ENCODE measurements at places on chromosomes 6 and 20.

GRCh38 chr6:44275271-44275748 lies 5.1 kb downstream of the TMEM151B start:
- DNase-seq = no peak

DNA sequence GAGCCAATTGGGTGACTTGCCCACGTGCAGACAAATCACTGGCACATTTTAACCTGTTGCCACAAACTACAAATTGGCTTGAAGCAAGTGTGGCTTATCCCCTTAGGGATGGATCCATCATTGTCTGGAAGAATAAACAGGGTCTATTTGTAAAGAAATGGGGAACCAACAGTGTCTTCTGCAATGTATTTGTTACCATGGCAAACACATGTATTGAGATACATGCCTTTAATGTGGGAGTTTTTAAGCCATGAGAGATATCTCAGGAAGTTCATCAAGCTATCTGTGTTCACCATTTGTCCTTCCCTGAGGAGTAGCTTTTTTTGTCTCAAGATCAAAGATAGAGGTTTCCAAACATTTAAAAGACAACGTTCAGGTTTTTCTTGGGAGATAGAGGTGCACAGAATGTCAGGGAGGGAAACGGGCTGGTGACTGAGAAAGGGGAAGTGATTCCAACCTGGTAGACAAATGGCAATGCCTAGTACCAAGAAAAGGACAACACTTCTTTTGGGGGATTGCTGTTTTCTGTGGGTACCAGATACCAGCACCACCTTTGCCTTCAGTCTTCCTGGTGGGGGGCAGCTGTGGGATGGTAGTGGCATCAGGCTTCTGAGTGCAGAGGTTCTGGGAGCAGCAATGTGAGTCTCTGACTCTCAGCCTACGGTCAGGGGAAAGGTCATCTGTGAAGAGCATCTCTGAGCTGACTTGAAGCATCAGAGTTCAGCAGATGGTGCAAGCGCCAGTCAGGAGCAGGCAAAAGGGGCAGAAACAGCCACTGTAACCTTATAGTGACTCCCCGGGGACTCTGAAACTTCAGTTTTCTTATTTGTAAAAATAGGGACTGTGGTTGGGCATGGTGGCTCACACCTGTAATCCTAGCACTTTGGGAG lies 20.1 kb upstream of the BCAS1 start:
- DNase-seq = no peak

- no peak for DNase-seq
Observed at GRCh38 chr6:130851026-130851425, 23.8 kb downstream of the SMLR1 start.

GRCh38 chr20:17987988-17988387 lies 19.2 kb downstream of the MGME1 start:
- DNase-seq = no peak

DNA sequence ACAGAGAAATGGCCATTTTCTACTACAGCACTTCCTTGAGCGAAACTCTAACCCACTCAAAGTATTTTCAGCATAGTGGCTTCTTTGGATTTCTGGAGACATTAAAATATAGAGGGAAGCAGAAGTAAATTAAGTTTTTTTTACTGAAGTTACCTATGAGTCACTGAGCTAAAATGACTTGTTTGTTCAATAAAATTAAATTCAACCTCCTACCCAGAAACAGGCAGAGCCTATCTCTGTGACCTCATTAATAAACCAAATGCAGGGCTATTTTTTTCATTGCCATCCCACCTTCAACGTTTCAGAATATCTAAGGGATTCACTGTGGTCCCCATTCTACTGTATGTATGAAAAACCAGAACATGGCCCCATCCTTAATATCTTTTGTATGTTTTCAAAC lies 133.0 kb downstream of the MTFR2 start:
- DNase-seq = no peak

- DNase-seq = no peak
Observed at GRCh38 chr6:40960742-40961430, 78.1 kb downstream of the UNC5CL start.

DNA sequence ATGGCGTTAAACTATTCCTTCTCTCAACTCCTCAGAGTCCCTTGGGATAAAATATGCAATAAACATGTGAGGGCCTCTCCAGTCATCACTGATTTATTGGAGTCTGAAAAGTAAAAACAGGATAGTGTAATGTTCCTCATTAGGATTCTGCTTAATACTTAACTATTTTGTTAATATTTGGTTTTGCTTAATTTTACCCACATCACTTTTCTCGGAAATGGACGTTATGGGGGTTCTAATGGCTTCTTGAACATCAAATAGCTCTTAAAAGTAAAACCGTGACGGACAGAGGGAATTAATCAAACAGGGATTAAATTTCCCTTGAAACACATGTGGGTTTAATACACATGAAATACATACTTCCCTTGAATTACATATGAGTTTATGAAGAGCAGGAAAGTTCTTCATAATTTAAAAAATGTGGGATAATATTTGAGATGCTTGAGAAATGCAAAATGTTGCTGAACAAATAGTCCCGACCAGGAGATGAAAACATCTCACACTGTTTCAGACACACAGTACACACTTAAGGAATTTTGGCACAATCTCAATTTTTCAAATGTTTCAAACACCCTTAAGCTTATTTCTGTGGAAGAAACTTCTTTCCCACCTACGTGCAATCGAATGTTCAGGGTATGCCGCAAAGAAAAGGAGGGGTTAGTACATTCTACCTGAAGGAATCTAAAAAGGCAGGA lies 38.4 kb upstream of the EIF2S2 start:
- DNase-seq = no peak

- DNase-seq = no peak
Observed at GRCh38 chr6:109242925-109243324, 139.3 kb downstream of the CD164 start.

DNA sequence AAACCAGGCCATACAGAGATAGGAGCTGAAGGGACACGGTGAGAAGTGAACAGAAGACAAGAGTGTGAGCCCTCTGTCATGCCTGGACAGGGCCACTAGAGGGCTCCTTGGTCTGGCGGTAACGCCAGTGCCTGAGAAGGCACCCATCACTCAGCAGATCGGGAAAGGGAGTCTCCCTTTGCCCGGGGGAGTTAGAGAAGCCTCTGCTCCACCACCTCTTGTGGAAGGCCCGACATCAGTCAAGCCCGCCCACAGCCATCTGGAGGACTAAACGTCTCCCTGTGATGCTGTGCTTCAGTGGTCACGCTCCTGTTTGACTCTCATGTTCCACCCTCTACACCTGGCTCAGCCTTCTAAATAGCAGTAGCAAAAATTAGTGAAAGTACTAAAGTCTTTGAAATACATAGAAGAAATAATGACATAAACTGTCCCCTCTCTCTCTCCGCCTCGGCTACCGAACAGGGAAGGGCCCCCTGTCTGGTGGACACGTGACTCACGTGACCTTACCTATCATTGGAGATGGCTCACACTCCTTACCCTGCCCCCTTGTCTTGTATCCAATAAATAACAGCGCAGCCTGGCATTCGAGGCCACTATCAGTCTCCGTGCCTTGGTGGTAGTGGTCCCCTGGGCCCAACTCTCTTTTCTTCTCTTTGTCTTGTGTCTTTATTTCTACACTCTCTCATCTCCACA lies 66.7 kb downstream of the RPP21 start:
- DNase-seq = no peak

GRCh38 chr6:151729829-151730495 lies 77.5 kb upstream of the ESR1 start:
- DNase-seq = no peak

DNA sequence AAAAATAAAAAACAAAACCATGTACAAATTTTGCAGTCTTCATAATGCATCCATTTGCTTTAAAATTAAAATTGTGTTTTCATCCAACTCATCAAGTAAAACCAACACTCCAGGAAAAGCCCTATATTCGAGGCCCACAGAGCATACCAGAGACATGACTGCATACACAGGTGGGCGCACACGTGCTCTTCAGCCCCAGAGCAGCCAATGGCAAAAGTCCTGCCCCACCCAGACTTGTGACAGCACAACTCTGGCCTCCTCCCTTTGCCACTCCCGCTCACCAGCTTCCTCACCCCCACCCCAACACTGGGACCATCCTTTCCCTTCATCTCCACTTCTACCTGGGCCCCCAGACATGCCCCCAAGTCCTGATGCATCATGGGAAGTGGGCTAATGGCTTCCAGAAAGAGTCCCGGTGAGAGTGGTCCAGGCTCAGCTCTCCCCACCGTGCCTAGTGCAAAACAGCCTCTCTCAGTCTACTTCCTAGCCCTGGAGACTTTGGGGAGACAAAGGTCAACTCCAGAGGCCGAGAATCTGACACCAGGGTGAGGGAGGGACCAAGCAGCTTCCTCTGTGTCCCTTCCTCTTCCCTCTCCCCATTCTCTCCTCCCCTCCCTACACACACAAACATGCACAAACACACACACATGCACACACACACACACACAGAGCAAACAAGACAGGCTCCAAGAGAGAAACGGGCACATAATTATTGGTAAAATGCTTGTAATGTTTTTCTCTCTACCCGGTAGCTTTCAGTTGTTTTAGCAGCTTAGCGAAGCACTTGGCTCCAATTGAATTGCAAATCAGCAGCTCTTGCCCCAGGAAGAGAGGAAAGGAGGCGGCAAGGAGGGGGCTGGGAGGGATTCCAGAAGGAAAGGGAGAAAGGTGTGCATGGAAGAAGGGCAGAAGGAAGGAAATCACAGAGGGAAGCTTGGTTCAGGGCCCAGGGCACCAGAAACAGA lies 14.3 kb downstream of the GRM4 start:
- no peak for DNase-seq

DNA sequence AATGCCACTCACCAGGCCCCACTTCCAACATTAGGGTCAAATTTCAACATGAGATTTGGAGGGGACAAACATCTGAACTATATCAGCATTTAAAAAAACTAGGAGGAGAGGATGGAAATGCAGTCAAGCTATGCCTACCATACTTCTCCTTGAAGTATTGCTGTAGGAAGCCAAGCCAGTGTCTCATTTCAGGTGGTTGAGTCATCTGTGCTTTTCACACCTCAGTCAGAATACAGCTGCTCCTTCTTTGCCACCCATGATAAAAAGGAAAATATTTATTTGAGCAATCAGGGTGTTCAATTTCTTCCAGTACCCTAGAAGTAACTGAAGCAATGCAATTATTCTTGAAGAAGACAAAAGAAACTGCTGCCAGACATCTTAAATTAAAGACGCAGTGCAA lies 47.0 kb upstream of the EEF1E1 start:
- no peak for DNase-seq

GRCh38 chr6:20810727-20811108 lies 276.5 kb downstream of the CDKAL1 start:
- no peak for DNase-seq

DNA sequence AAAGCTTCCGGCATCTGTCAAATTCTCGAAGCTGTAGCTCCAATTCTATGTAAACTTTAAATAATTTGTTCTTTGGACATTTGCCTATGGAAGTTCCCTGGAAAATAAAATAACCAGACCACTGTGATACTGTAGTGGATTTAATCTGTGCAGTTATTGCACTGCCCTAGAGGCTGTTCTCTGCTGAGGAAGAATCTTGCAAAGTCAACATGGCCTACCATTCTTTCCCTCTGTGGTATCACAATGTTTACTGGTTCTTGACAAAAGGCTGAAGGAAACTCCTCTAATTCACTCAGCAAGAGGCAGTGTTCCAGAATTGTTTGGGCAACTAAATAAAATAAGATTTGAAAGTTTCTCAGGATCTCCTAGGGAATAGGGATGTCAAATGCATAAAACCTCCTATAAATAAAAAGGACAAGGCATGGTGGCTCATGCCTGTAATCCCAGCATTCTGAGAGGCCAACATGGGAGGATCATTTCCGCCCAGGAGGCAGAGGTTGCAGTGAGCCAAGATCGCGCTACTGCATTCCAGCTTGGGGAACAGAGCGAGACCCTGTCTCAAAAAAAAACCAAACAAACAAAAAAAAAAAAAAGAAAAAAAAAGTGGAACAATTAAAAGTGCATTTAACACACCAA lies 12.4 kb downstream of the CRNKL1 start:
- no peak for DNase-seq

DNA sequence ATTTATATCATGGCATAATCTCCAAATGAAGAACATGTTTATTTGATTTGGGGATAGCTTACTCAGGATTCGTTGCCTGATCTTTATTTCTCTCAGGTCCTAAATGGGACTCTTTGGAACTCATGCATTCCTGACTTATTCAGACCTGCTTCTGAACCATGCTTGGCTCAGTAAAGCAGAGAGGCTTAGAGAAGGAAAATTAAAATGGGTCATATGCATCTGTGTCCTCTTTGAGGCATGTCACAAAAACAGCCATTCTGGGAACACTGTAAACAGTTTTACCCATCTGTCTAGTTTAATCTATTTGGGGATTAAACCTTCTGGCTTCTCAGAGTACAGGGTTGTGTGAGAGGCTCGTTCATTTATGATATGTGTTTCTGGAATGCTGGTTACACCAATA lies 1017.3 kb downstream of the KIF16B start:
- DNase-seq = no peak

- no peak for DNase-seq
Observed at GRCh38 chr6:156910011-156910334, 132.8 kb downstream of the ARID1B start.

- no peak for DNase-seq
Observed at GRCh38 chr6:38572186-38572813, 67.4 kb downstream of the BTBD9 start.

- DNase-seq = no peak
Observed at GRCh38 chr6:45072673-45073072, 255.5 kb upstream of the RUNX2 start.

GRCh38 chr20:54250691-54251090 lies 42.8 kb downstream of the PFDN4 start:
- no peak for DNase-seq

- DNase-seq = no peak
Observed at GRCh38 chr6:158311193-158311592, 1.1 kb upstream of the TULP4 start.

- DNase-seq = no peak
Observed at GRCh38 chr20:52268184-52268749, 76.7 kb upstream of the ZFP64 start.

GRCh38 chr6:37200085-37200484 lies 30.1 kb downstream of the PIM1 start:
- DNase-seq = no peak

- DNase-seq = no peak
Observed at GRCh38 chr20:22805219-22805618, 220.8 kb upstream of the FOXA2 start.

DNA sequence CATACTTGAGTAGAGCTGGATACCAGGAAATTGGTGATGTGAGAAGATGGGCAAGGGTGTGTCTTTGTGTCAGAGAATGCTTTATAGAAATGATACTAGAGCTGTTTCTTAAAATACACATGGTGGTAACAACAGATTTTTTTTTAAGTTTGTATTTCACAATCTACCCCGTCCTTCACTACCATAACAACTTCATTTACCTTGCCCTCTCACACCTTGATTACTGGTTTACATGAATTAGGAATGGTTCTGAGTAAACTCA lies 45.4 kb downstream of the RARS2 start:
- no peak for DNase-seq

Measured in vagina (tissue), 2 donors.